ENCODE measurements at places on chromosomes 11 and 22.

GRCh38 chr11:117827521-117828511 is 3.3 kb upstream of the FXYD2 start:
- DNase-seq, result peak; percentile 69

DNA sequence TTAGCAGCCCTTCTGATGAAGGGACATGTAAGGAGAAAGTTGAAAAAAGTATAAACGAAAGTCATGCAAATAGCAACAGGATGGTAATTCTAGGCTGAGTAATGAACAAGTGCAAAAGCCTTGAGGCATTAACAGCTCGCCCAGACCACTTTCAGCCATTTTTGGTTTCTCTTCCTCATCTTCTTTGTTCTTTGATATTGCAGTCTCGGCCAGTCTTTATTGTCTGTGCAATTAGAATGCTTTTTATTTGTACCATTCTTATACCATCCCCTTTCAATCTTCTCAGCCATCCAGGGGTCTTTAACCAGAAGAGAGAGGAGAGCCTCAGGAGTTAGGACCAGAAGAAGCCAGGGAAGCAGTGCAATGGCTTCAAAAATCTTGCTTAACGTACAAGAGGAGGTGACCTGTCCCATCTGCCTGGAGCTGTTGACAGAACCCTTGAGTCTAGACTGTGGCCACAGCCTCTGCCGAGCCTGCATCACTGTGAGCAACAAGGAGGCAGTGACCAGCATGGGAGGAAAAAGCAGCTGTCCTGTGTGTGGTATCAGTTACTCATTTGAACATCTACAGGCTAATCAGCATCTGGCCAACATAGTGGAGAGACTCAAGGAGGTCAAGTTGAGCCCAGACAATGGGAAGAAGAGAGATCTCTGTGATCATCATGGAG is 7.3 kb downstream of the TRIM34 start:
- DNase-seq, result no peak

- no peak for DNase-seq
Observed at GRCh38 chr11:73652046-73652730, 5.8 kb downstream of the PLEKHB1 start.

DNA sequence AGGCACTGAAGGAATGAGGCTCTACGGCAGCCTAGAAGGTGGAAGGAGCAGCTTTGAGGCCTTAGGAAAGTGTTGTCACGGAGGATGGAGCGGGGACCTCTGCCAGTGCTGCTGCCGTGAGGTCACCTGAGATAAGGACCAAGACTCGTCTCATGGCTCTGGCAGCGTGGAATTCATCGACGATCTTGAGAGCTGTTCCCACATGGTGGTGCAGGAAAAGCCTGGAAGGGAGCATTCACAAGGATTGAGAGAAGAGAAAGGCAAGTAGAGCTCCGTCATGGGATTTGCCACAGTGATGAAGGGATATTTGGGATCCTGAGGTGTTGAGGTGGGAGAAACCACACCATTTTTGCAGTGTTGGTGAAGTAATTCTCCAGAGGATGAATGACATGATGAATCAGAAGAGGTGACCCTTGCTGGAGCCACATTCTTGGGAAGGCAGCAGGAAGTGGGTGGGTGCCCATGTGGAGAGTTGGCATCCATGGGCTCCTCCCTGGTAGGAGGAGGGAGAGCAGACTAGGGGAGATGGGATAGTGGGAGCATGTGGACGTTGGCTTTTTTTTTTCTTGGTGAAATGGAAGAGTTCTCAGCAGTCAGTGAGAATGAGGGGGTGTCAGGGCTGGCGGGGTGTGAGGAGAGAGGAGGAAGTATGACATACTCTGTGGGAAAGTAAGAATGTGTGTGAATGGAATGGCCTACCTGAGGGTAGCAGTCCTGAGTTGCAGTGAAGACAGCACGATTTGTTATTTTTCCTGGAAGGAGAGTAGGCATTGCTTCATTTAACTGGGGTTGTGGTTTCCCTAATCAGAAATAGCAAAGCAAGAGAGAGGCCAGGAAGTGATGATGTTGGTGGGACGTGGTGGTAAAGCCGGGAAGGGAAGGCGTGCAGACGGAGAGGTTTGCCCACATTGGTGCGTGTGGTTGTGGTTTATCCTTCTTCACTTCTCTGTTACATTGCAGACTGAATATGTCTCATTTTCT is 11.1 kb downstream of the PPP6R3 start:
- DNase-seq, result peak; percentile 79

GRCh38 chr22:37230673-37231405 is 13.2 kb downstream of the RAC2 start:
- DNase-seq, result peak; percentile 89

- DNase-seq, result peak; percentile 89
Observed at GRCh38 chr11:11798586-11799438, 43.0 kb upstream of the USP47 start.

DNA sequence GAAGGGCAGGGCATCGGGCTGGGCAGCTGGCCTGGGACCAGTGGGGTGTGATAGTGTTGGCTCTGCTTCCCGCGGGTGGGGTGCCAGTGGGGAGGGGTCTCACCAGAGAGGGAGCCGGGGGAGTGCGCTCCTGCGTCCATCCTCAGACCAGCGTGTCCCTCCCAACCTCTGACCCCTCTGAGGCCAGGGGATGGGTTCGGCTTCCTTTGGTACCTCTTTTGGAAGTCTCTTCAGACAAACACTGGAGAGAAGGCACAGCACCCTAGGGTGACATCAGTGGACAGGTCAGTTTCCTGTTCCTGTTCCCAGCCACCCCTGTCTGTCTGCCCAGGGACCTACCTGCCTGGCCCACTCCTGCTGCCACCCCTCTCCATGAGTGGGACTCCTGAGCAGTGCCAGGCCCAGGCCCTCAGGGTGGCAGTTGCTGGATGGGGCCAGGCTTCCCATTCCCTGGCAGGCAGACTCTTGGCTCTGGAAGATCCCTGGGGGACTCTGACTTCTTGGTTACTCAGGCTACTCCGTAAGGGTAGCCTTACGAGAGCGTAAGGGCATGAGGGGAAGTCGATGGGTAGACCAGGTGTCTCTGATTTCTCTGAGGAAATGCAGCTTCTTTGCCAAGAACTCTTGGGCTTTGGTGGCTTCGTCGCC is 2.6 kb downstream of the TAGLN start:
- DNase-seq, result no peak

- no peak for DNase-seq
Observed at GRCh38 chr11:45765836-45766235, 39.1 kb upstream of the SLC35C1 start.

- no peak for DNase-seq
Observed at GRCh38 chr22:33438273-33438672, 380.1 kb upstream of the SYN3 start.

DNA sequence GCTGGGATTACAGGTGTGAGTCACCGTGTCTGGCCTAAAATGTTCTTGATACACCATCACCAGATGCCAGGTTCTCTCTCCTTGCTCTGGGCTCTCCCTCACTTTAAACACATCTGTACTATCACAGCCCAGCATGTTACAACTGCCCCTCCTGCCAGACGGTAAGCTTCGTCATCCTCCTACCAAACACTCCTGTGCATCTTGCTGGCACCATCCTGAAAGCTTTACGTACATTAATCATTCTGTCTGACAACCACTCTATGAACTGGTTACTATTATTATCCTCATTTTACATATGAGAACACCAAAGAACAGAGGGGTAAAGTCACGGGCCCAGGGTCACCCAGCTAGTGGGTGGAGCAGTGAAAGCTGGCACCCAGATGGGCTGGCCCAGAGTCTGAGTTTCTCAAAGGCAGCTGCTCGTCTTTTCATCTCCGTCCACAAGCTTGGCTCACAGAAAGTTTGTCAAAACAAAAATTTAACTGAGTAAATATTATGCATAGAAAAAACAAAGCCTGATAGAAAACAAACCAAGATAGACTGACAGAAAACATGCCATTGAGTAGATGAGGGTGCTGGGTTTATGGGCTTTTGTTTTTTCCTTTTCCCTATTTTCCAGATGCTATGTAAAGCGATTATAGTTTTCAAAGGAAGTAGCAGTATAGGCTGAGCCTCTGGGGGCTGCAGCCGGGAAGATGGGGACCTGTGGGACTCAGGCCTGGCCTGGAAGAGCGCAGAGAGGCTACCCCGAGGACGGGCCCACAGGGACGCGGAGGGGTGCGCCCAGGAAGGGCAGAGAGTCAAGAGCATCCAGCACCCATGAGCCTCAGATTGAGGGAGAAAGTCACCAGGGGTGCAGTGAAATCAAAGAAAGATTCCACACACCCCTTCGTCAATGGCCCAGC is 9.5 kb downstream of the PLA2G6 start:
- no peak for DNase-seq

GRCh38 chr11:83219095-83219494 is 25.6 kb downstream of the ANKRD42 start:
- DNase-seq, result no peak

DNA sequence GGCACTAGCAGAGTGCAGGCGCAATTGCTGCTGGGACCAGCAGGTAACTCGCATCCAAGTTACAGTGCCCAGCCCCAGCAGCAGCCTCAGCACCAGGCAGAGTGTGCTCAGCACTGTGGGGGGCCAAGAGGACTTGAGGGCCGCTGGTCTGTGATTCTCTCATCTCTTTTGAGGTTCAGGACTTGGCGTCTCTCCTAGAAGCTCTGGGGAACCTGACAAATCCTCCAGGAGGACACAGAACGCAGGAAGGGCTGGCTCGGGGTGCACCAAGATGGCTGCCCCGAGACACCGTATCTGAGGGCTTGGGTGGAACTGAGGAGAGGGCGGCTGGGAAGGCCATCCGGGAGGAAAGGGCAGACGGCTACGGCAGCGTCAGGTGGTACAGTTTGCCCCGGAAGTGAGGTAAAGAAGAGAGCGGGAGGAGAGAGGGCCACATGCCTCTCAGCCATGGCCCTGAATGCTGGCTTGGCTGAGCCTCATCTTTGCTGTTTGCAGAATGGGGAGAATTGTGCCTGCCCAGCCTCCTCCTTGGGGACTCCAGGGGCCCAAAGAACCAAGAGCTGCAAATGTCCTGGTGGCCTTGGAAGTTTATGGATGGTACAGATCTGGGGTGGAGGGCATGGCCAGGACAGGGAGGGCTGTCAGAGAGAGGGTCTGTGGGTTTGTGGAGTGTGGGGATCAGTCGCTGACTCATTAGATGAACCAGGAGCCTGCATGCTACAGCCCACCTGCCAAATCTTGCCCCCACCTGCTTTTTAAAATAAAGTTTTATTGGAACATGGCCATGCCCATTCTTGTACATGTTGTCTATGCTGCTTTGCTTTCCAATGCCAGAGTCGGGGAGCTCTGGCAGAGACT is 78.0 kb downstream of the MYEOV start:
- DNase-seq, result peak; percentile 36
